ENCODE measurements at places on chromosomes 1 and 21. TPM values are rescaled to one million over a fixed set of nuclear protein-coding genes. Genes with fewer than 3 reads are reported as not detected.

SMCP gene
- total RNA-seq = not detected

SPRR2G gene
- total RNA-seq = not detected

PEA15 gene
- 81.4 TPM for total RNA-seq

GRCh38 chr1:14949836-14950713 is 203.5 kb upstream of the TMEM51 start:
- peak; percentile 69 for DNase-seq

DNA sequence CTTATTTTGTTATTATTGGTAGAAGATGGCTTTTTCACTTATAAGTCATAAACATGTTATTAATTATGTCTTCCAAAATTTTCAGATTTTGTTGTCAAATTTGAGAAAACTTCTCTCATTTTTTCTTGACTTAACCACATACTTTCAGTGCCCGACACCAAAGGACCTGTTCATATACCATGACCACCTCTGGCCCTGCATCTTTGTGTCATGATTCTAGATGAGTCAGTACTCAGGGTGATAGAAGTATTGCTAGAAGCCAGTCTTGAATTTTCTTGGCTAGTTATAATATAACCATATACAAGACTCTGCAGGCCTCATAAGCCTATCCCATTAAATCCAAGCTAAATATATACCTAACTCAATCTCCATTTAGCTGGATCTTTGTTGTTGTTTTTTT is 35.4 kb upstream of the DPH5 start:
- no peak for DNase-seq

GRCh38 chr1:37294096-37294495 is 180.3 kb upstream of the ZC3H12A start:
- DNase-seq = no peak

GRCh38 chr1:42847111-42847595 is 740 bp downstream of the ZNF691 start:
- no peak for DNase-seq

Data from H7 (cell line).